Chondrocyte (in vitro differentiated cells): ENCODE measurements at places on chromosomes 12 and 14. TPM values are rescaled to one million over a fixed set of nuclear protein-coding genes. Genes with fewer than 3 reads are reported as not detected.

Gene ABCD4
- 31.0 to 40.9 TPM (median 34.7 TPM) in 3 replicates for total RNA-seq

Gene CD163
- 0.05 TPM in 1 of 3 replicates, not detected in the others for total RNA-seq

GRCh38 chr12:76310110-76310509 lies 38.1 kb downstream of the BBS10 start:
- peaks cover 20% of the 10 kb centered on the region for H3K4me1 ChIP-seq
- no peaks in the 10 kb centered on the region for H3K36me3 ChIP-seq
- no peak overlapping the region for H3K4me3 ChIP-seq

GRCh38 chr12:128204711-128205110 lies 62.3 kb upstream of the TMEM132C start:
- H3K36me3 ChIP-seq: no peaks in the 10 kb centered on the region
- no peak overlapping the region for H3K27ac ChIP-seq
- no peak for DNase-seq
- no peak overlapping the region for H3K4me3 ChIP-seq
- no peaks in the 10 kb centered on the region for H3K27me3 ChIP-seq

DNA sequence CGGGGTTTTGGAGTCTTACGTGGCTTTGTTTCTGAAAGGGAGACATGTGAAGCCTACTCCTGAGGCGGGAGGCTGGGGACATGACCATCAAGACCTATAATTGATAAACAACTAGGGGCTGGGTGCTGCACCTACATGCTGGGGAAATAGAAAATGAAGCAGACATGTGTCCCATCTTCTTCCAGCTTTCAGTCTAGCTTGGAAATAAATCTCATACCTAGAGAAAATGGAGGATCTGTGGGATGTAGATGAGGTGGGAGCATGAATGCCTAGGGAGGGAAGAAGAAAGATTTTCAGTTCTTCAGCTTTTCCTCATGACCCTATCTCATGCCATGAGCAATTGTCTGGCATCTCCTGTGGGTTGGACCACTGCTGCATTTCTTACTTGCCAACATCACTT lies 22.1 kb downstream of the EMP1 start:
- no peaks in the 10 kb centered on the region for H3K27me3 ChIP-seq
- H3K4me3 ChIP-seq: no peak overlapping the region
- peaks cover 13% of the 10 kb centered on the region for H3K4me1 ChIP-seq
- H3K27ac ChIP-seq: no peak overlapping the region
- no peak for DNase-seq

DNA sequence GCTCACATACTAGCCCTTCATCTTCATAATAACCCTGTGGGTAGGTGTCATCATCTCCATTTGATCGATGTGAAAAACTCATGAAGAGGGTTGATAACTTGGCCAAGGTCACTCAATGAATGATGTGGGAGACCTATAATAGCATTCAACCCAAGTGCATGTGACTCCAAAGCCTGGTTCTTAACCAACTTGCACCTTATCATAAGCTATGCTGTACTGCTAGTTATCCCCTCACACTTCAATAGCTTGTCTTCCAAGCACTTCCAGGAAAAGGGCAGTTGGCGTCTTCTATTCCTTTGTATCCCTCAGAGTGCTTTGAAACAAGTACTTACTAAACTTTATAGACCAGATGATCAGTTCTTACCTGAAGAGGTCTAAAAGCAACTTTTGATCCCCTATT lies 15.2 kb downstream of the VIPAS39 start:
- DNase-seq: no peak
- no peaks in the 10 kb centered on the region for H3K4me1 ChIP-seq
- H3K36me3 ChIP-seq: peaks cover 33% of the 10 kb centered on the region
- H3K27me3 ChIP-seq: no peaks in the 10 kb centered on the region
- H3K27ac ChIP-seq: no peak overlapping the region

DNA sequence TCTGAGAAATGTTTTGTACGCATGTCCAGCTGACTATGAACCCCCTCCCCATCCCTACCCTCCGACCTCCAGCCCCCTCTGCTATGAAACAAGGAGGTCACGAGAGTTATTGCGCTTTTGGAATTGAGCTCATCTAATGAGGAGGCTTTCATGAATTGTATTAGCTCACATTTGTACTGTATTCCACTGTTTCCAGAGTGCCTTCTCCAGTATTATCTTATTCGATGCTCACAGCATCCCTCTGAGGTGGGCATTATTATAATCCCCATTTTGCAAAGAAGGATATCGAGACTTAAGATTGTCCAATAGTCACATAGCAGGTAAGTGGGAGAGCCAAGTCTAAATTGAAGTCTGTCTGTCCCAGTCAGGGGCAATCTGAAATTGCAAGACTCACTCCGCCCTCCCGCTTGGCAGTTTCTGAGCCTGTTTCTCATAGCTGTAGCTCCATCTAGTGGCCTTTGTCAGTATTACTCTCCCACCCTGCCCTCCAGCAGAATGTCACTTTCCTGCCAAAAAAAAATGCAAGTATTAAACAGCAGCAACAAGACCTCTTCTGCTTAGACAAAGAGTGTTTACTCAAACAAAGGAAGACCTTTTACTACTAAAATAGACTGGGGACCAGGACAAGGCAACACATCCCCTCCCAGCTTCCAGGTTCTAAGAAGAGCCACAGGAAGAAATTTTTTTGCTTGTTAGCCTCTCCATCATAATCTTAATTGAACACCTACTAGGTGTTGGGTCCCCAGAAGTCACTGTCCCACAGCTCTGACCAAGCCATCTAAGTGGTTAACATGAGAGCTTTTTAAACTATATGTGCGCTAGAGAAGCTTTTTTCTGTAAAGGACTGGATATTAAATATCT lies 48.6 kb upstream of the TMEM233 start:
- H3K27ac ChIP-seq: no peak overlapping the region
- H3K27me3 ChIP-seq: peaks cover 19% of the 10 kb centered on the region
- no peaks in the 10 kb centered on the region for H3K4me1 ChIP-seq
- no peak for DNase-seq
- H3K4me3 ChIP-seq: no peak overlapping the region

- H3K4me1 ChIP-seq: peaks cover 17% of the 10 kb centered on the region
- no peaks in the 10 kb centered on the region for H3K36me3 ChIP-seq
- no peak overlapping the region for H3K27ac ChIP-seq
- H3K4me3 ChIP-seq: peak overlapping the region; percentile 63
- H3K27me3 ChIP-seq: no peaks in the 10 kb centered on the region
These were observed 773 bp downstream of the A2M start for GRCh38 chr12:9114946-9115345.

GRCh38 chr12:34401659-34402227 lies 379.4 kb downstream of the ALG10 start:
- no peak overlapping the region for H3K27ac ChIP-seq
- H3K27me3 ChIP-seq: no peaks in the 10 kb centered on the region
- H3K4me1 ChIP-seq: no peaks in the 10 kb centered on the region
- H3K4me3 ChIP-seq: no peak overlapping the region

DNA sequence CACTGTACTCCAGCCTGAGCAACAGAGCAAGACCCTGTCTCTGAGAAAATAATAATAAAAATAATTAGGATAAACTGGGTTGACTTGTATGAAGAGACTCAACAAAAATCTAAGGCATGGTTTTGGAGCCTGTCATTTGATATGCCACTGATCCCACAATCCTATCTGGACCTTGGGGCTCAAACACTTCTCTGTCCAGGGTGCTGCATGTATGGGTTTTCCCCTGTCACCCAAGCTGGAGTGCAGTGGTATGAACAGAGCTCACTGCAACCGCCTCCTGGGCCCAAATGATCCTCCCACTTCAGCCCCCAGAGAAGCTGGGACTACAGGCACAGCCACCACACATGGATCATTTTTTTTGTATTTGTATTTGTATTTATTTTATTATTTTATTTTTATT lies 5.3 kb upstream of the VSIG10 start:
- no peak for DNase-seq
- no peak overlapping the region for H3K4me3 ChIP-seq
- peaks cover 4% of the 10 kb centered on the region for H3K4me1 ChIP-seq
- no peaks in the 10 kb centered on the region for H3K36me3 ChIP-seq
- H3K27me3 ChIP-seq: no peaks in the 10 kb centered on the region

- DNase-seq: no peak
- peaks cover 16% of the 10 kb centered on the region for H3K36me3 ChIP-seq
- peaks cover 13% of the 10 kb centered on the region for H3K4me1 ChIP-seq
- H3K4me3 ChIP-seq: no peak overlapping the region
- no peaks in the 10 kb centered on the region for H3K27me3 ChIP-seq
These were observed 16.7 kb downstream of the CDK2AP1 start for GRCh38 chr12:123254853-123255446.

Gene TMEM106C
- 54.3 to 60.1 TPM (median 54.8 TPM) in 3 replicates for total RNA-seq

- peaks cover 16% of the 10 kb centered on the region for H3K4me1 ChIP-seq
- H3K27me3 ChIP-seq: no peaks in the 10 kb centered on the region
- DNase-seq: no peak
- H3K36me3 ChIP-seq: peaks cover 4% of the 10 kb centered on the region
- H3K27ac ChIP-seq: no peak overlapping the region
These were observed 623.3 kb downstream of the C12orf50 start for GRCh38 chr12:87405918-87406317.

- no peaks in the 10 kb centered on the region for H3K4me1 ChIP-seq
- peaks cover 3% of the 10 kb centered on the region for H3K36me3 ChIP-seq
- no peak overlapping the region for H3K4me3 ChIP-seq
- H3K27me3 ChIP-seq: peaks cover 10% of the 10 kb centered on the region
These were observed 16.9 kb downstream of the SMOC1 start for GRCh38 chr14:69896080-69896479.

DNA sequence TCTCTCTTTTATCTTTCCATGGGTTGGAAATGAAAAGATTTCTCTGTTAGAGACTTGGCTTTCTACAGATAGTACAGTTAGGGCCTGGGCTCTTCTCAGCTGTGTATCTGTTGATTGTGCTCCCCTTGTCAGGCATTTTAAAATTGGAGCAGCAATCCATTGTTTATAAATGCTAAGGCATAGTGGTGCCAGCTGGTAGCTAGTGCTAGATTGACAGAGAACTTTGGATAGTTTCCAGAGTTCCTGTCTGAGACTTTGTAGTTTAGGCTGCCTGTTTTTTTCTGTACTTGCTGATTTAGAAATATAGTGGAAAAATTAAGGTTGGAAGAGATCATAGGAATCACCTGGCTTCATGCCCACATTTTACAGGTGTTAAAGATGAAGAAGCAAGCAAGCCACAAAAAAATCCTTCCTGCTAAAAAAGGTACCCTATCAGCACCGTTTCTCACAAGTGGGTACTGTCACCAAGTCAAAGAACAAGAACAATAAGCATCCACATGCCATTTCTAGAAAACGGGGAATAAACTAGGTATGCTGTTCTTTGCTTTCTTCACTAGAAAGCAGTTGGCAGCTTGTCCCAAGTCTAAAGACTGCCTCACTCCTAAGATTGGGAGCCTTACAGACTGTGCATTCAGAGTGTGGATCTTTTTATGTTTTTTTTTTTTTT lies 6.2 kb downstream of the TTLL5 start:
- no peak overlapping the region for H3K4me3 ChIP-seq
- no peak for DNase-seq
- H3K4me1 ChIP-seq: peaks cover 6% of the 10 kb centered on the region
- no peak overlapping the region for H3K27ac ChIP-seq

Gene USP5
- total RNA-seq: 103 to 147 TPM (median 106 TPM) in 3 replicates
